Pons (tissue), 1 donor: ENCODE measurements at places on chromosomes 4 and X.

GRCh38 chr4:25531272-25531671 is 124.4 kb upstream of the SLC34A2 start:
- DNase-seq = no peak

DNA sequence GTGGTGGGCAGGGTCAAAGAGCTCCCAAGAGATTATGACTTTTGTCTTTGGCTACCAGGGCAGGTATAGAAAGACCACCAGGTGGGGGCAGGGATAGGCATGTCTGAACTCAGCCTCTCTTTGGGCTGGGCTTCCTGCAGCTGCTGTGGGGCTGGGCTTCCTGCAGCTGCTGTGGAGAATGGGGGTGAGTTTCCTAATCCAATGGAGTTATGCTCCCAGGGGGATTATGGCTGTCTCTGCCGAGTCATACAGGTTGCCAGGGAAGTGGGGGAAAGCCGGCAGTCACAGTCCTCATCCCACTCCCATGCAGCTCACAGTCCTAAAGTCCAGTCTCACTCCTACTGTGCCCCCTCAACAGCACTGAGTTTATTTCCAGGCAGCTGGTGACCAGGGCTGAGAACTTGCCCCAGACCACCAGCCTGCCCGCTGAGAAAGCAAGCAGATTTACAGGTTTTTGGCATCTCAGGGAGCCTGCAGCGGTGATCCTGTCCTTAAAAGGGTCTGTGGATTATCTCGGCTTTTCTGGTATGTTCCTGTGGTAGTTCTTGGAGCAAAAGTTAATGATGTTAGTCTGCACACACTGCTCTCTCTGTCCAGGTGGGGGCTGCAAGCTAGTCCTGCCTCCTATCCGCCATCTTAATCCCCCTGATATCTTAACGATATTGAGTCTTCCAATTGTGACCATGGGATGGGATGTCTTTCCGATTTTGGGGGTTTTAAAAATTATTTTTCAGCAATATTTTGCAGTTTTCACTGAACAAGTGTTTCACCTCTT is 133.4 kb downstream of the RTL9 start:
- no peak for DNase-seq

GRCh38 chr4:40870150-40870549 is 120.4 kb downstream of the NSUN7 start:
- no peak for DNase-seq

DNA sequence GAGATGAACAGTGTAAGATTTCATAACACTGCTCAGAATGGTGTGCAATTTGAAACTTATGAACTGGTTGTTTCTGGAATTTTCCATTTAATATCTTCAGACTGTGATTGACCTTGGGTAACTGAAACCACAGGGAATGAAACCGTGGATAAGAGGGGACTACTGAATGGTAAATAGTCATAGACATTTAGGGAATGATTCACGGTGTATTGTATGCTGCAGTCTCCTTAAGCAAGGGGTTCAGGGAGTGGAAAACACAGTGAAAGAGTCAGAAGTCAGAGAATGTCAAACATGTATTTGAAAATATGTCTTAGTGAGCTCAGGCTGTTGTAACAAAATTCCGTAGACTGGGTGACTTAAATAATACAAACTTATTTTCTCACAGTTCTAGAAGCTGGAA is 398.2 kb upstream of the DIPK2B start:
- no peak for DNase-seq

DNA sequence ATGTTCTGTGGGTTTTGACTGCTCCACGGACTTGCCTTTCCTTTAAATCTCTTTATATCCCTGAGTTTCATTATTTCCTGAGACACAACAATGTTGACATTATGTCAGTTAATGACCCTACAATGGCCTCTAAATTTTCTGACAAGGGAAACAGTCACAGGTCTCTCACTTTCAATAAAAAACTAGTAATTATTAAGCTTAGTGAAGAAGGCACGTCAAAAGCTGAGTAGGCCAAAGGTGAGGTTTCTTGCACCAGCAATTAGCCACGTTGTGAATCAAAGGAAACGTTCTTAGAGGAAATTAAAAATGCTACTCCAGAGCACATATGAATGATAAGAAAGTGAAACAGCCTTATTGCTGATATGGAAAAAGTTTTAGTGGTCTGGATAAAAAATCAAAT is 930.2 kb upstream of the GRID2 start:
- DNase-seq = no peak

- DNase-seq = no peak
These were observed 79.6 kb upstream of the RBPJ start for GRCh38 chr4:26241179-26241578.

DNA sequence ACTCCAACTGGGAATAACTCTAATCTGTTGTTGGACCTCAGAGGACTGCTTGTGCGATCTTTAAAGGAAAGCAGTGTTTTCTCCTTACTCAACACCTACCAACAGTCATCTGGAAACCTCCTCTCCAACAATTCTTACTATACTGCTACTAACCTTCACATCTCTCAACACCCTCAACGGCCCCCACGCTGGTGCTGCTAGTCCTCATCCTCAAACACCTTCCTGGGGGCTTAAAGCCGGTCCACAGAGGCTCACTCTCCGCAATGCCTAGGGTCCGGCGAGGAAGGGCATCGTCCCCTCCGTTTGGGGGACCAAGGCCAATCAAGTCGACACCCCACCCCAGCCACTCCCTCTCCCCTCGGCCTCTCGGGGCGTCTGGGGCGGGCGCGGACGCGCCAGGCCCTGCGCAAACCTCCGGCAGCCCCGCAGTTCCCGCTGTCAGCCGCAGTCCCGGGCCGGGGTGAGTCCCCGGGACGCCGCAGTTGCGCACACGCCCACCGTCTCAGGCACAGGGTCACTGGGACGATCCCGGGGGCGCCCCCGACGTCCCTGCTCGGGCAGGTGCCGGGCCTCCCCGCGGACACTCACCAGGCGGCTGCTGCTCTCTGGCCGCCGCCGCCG is 418 bp downstream of the TAB3 start:
- peak; percentile 10 for DNase-seq

- peak; percentile 5 for DNase-seq
These were observed 1.4 kb downstream of the RBMX start for GRCh38 chrX:136879001-136879687.

GRCh38 chrX:104343428-104344129 is 88.8 kb upstream of the ESX1 start:
- peak; percentile 50 for DNase-seq

DNA sequence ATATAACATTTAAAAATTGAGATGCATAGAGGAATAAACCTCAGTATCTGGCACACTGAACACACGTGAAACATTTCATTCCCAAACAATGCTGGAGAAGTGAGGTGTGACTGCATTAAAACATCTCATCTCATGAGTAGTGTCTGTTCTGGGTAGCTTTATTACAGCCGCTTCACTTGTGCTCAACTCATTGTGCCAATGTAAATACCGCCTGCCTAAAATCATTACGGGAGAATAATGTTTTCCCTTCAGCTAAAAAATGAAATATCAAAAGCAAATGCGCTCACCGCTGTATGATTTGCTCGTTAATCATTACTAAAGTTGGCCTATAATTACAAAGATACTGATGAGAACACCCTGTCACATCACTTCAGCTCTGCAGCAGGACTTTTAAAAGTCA is 110.2 kb upstream of the PRPS2 start:
- DNase-seq = no peak

GRCh38 chr4:140219567-140219966 is 65.6 kb upstream of the MAML3 start:
- no peak for DNase-seq

- DNase-seq = no peak
These were observed 514.3 kb downstream of the PCDH7 start for GRCh38 chr4:31234494-31234893.

- peak; percentile 80 for DNase-seq
These were observed 180.2 kb upstream of the TET2 start for GRCh38 chr4:104966349-104967033.

- no peak for DNase-seq
These were observed 364.0 kb upstream of the EPHA5 start for GRCh38 chr4:66034262-66034661.

DNA sequence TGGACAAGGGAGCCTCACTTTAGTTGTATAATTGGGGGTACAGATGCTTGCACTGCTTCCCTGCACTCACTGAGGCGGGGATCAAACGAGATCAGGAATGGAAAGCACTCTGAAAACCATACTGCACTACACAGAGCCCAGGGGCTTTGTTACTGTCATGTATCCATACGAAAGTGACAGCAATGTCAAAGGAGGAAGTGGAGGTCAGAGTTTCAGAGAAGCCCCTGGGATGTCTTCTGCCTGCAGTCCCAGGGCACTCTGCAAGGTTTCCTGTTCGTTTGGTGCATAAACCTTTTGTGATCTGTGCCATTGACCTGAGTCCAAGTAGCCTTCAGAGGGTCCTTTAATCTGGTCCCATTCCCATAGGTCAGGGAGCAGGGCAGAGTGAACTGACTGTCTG is 31.2 kb downstream of the RNF175 start:
- no peak for DNase-seq

DNA sequence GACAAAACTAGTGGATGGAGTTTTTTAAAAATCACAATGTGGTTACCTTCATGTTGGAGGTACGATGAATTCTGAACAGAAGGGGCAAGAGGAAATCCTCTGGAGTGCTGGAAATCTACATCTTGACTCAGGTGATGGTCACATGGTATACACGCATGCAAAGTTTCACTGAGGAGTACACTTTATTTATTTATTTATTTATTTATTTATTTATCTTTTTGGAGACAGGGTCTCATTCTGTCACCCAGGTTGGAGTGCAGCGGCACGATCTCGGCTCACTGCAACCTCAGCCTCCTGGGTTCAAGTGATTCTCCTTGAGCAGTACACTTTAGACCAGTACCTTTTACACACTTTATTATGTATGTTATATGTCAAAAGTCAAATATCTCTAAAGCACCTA is 645.7 kb upstream of the DIPK2B start:
- no peak for DNase-seq

DNA sequence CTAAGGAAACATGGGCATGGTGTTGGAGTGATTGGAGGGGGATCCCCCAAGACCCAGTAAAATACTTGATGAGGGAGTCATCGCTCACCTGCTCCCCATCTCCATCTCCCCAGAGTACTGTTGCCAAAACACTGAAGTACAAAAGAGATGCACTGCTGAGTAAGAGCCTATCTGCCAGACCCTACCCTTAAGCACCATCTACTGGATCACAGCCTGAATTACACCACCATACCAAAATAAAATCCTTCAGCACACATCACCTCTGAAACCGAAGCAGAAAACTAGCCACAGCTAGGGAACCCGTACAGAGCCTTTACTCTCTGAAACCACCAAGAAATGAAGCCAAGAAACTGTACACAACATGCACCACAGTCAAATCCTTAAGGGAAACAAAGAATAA is 466.3 kb upstream of the ACTRT1 start:
- DNase-seq = peak; percentile 2

DNA sequence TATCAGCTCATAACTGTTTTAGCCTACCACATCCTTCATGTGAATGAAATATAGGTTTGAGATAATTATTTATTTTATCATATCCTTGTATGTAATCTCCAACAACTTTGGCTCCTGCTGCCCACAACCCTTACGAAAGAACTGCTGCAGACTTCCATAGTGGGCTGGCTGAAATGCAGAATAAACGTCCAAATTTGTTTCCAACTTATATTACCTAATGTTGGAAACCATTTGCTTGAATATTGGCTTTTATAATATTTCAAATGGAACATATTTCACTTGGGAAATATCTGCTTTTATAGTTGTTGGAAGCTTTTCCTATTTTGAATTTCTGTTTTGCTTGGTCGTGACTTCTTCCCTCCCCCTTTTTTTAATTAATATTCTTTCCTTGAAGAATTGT is 45.0 kb upstream of the ITM2A start:
- no peak for DNase-seq

- DNase-seq = no peak
These were observed 1038.3 kb upstream of the SLIT2 start for GRCh38 chr4:19213388-19213787.

- no peak for DNase-seq
These were observed 69.3 kb downstream of the NBDY start for GRCh38 chrX:56798339-56798711.

DNA sequence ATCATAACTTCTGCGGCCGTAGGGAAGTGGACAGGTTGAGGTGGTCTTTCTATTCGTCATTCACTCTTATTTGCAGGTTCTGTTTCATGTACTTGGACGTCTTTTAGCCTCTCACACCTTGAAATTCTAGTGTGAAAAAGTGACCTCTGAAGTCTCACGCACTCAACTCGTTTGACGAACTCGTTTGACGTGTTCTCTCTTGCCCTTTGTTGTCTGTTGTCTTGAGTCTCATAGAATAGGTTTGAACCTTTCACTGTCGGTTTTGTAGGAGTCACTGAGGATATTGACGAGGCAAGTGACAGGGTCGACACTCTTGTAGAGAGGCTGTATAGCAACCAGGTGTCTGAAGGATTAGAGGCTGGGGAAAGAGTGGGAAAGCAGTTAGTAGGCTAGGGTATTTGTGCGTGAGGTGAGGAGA is 1.1 kb upstream of the PGRMC2 start:
- DNase-seq = peak; percentile 58

- no peak for DNase-seq
These were observed 1.5 kb upstream of the PTCHD1 start for GRCh38 chrX:23332888-23333821.

GRCh38 chrX:113300580-113300979 is 459.9 kb upstream of the AMOT start:
- DNase-seq = no peak

GRCh38 chr4:138056541-138056940 is 185.6 kb downstream of the SLC7A11 start:
- no peak for DNase-seq

- DNase-seq = no peak
These were observed 89.3 kb downstream of the SH2D1A start for GRCh38 chrX:124435616-124436015.

- peak; percentile 3 for DNase-seq
These were observed 378 bp upstream of the RPS6KA6 start for GRCh38 chrX:84188320-84188834.

GRCh38 chr4:139633661-139634060 is 32.0 kb upstream of the MGST2 start:
- DNase-seq = peak; percentile 54

GRCh38 chrX:136899221-136899620 is 18.7 kb upstream of the RBMX start:
- no peak for DNase-seq

GRCh38 chr4:34790131-34790530 is 1454.2 kb downstream of the ARAP2 start:
- DNase-seq = no peak

DNA sequence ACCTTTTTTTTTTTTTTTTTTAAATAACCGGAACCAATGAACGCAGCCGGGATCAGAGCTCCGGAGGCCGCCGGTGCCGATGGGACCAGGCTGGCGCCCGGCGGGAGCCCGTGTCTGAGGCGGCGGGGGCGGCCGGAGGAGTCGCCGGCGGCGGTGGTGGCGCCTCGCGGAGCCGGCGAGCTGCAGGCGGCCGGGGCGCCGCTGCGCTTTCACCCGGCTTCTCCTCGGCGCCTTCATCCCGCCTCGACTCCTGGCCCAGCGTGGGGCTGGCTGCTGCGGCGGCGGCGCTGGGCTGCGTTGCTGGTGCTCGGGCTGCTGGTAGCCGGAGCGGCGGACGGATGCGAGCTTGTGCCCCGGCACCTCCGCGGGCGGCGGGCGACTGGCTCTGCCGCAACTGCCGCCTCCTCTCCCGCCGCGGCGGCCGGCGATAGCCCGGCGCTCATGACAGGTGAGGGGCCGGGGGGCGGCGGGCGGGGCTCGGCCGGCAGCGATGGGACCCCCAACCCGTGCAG is 337 bp downstream of the STIM2 start:
- DNase-seq = no peak
